GM04504 (cell line): ENCODE measurements at places on chromosomes 6 and 20.

GRCh38 chr6:39051399-39052122 lies 3.0 kb downstream of the GLP1R start:
- DNase-seq, result no peak

DNA sequence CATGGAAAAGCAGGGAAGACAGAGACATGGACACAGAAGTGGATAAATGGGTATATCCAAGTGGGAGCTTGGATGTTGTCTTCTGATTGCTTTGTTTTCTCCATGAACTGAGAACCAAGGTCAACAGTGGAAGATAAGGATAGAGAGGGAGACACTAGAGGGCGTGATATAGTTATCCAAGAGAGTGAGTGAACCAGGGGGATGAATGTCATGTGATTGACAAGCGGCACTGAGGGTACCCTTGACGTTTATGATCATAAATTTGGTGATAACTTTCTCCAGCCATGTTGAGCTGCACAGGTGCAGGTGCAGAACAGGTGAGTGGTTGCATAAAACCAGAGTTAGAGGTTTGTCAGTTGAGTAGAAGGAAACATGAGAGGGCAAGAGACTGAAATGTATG lies 20.7 kb downstream of the EBF4 start:
- DNase-seq, result no peak

DNA sequence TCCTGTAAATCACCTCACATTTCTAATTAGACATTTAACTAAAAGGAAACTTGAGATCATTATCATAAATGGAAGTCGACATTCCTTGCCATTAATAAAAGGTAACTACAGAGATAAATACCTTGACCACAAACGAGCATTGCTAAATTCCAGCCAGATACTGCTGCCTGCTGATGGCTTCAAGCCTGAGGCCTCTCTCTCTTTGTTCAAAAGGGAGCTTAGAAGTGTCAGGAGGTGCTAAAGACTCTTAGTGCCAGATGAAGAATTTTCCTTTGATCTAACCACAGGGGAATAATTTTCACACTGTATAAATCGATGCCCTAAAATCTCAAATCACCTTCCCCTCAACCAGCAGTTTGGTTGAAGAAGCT lies 248.2 kb upstream of the PMEPA1 start:
- DNase-seq, result no peak

- DNase-seq, result no peak
Measured at GRCh38 chr6:16092990-16093389, 35.9 kb upstream of the MYLIP start.

- DNase-seq, result no peak
Measured at GRCh38 chr6:43807228-43808061, 37.4 kb downstream of the VEGFA start.

DNA sequence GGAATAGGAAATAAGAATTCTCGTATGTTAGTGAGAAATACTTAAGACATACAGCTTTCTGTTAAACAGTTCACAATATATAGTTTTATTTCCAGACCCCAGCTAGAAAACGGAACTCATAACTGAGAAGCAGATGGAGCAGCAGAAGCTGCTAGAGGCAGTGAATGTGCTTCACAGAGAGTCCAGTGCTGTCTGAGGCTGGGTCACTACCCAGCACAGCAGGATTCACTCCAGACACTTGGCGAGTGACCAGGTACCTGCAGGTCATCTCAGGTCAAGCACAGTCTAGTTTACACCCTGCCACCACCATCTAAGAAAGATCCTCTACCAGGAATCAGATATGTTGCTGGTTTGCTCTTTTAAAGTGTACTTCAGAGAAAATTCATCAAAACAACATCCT lies 243.1 kb upstream of the RAB32 start:
- no peak for DNase-seq

- DNase-seq, result peak; percentile 15
Measured at GRCh38 chr6:50791900-50792508, 26.7 kb upstream of the TFAP2B start.

DNA sequence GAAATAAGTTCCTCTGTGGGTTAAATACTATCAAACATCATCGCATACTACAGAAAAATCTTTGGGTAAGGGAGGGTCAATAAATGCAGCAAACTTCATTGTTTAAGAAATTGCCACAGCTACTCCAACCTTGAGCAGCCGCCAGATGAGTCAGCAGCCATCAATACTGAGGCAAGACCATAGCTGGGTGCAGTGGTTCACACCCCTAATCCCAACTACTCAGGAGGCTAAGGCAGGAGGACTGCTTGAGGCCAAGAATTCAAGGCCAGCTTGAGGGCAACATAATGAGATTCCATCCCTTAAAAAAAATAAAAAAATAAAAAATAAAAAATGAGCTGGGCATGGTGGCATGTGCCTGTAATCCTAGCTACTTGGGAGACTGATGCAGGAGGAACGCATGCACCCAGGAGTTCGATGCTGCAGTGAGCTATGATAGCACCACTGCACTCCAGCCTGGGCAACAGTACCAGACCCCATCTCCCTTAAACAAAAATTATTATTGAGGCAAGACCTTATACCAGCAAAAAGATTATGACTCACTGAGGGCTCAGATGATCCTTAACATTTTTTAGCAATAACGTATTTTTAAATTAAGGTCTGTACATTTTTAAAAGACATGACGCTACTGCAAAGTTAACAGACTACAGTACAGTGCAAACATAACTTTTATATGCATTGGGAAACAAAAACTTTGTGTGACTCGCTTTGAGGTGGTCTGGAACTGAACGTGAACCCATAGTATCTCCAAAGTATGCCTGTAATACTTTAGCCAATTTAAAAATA lies 8.8 kb downstream of the SRPK1 start:
- no peak for DNase-seq

GRCh38 chr6:157867981-157868380 lies 44.9 kb downstream of the SNX9 start:
- DNase-seq, result no peak

DNA sequence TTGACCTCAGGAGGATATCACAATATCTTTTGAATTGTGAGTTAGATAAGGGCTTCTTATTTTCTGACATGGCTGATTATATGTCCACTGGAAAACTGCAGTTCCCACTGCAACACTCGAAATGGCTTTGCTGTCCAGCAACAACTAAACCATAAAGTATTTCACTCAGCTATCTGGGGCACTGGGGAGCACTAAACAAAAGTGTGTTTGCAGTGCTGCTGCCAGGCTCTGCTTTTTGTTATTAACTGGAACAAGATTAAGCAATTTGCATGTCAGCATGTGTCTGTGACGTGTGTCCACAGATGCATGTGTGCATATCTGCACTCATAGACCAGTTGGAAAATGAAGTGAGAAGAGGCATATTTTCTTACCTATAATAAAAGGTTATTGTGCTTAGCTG lies 107.8 kb upstream of the CCN2 start:
- no peak for DNase-seq

DNA sequence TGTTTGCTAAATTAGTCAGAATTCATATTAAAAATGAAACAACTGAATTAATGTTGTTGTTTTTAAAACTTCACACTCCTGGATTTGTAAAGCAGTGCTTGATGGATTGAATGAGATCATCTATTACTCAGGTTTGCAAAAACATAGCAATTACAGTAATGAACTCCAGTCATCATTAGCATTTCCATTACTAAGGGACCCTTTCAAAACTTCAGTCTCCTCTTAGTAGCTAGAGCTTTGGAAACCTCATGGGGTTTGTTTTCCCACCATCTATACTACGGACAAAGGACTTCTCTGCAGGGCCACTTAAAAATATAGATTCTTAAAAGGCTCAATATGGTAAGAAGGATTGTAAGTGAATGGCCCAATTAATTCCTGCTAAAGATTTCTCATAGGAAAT lies 209.9 kb upstream of the PRND start:
- DNase-seq, result no peak

DNA sequence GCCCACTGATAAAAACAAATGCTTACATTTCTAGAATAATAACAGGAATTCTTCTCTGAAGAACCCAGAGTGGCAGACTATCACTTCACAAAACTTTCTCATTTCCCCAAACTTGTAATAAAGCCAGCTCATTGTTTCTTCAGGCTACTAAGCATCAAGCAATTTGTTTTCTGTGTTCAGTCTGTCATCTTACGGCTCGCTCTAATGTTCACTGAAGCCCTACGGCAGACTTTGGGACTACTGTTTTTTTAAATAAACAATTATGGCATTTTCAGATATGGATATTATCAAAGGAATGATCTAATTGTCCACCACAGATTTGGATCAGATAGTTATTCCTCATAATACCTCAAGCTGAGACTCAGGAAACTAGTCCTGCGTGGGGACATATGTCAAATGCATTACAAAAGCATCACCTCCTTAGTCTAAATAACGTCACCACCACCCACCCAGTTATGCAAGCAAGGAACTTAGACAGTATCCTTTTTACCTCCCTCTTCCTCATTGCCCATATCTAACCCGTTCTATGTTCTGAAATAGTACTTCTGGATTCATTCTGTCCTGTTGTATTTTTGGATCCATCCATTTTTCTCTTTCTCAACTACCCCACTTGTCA lies 415.1 kb downstream of the PLCB1 start:
- no peak for DNase-seq

- DNase-seq, result no peak
Measured at GRCh38 chr20:9036593-9036992, 32.3 kb upstream of the PLCB4 start.

DNA sequence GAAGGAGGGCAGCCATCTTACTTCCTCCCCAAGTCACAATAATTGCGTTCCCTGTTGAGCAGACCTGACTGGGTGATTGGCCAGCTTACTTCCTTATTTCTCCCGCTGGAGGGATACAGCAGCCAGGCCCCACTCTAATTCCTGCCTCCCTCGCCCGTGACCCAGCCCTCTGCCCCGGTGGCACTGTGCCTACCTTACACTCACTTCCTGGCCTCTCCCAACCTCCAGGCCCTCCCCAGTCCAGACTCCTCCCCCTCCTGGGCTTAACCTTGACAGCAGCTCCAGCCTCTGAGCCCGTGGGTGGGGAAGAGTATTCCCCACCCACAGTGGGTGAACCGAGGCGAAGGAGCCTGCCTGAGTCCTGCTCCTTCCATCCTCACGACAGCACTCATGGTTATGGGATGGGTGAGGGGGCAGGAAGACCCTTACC lies 3.0 kb downstream of the BAK1 start:
- DNase-seq, result no peak
